ENCODE measurements at places on chromosomes 7 and 10. TPM values are rescaled to one million over a fixed set of nuclear protein-coding genes. Genes with fewer than 3 reads are reported as not detected.
A peak's percentile ranks its signal among the peaks of the same experiment; 100 is the strongest.

The GRB10 gene
- total RNA-seq, result 50.3 TPM

DNA sequence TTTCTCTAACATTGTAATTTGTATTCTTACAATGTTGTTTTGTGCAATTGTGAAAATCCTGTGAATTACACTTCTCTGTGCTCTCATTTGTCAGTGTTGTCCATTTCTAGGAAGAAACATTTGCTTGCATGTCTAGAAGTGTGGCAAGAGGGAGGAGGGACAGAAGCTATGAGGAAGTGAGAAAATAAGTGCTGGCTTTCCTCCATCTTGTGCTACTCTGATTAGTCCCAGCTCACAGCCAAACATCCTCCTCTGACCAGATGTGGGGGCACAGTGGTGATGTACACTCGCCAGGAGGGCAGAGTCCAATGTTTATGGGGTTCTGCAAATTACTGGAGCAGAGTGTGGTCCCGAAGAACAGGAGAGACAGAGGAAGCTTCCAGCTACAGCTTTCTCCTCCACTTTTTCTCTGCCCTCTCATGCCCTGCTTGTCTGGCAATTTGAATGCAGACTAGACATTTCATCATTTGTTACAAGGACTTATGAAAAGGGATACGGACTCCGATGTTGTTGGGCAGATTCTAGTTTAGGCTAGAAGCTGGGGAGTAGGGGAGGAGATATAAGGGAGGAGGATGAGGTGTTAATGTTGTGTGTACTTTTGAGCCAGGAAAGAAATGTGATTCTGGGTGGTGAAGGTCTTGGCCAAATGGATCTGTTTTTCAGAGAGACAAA, 131.0 kb upstream of the C1GALT1 start:
- no peaks in the 10 kb centered on the region for H3K36me3 ChIP-seq
- no peak overlapping the region for H3K4me3 ChIP-seq
- H3K27ac ChIP-seq, result no peak overlapping the region
- H3K4me1 ChIP-seq, result no peaks in the 10 kb centered on the region

GRCh38 chr7:1455955-1456354, 3.3 kb downstream of the MICALL2 start:
- H3K4me3 ChIP-seq, result no peak overlapping the region
- peak overlapping the region; percentile 77 for H3K27ac ChIP-seq
- DNase-seq, result no peak
- H3K4me1 ChIP-seq, result peaks cover 29% of the 10 kb centered on the region

DNA sequence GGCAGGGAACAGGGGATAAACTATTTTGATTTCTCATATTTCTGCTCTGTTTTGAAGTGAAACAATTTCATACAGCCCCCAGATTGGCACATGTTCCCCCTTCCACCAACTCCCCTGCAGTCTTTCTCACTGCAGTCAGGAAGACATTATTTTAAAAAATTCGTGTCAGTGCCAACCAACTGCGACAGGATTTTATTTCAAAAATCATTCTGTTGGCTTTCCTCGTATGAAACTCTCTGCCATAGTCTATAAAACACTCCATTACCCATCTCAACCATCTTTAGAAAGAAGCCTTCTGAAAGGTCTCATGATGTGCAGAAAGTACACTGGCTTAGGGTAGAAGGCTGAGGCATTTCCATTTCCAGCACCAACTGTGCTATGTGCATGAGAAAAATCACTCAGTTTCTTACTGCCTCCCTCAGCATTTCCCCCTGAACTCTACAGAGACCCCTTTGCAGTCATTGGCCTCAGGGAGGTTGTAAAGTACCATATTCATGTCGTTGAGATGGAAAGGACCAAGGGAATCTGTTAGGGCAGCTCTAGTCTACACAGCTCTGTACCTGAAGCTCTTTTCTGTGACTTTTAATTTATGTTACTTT, 46.9 kb downstream of the STEAP1B start:
- H3K27me3 ChIP-seq, result no peaks in the 10 kb centered on the region
- H3K4me3 ChIP-seq, result no peak overlapping the region
- no peak overlapping the region for H3K27ac ChIP-seq

GRCh38 chr7:154912871-154913637, 89.9 kb downstream of the PAXIP1 start:
- H3K4me1 ChIP-seq, result peaks cover 8% of the 10 kb centered on the region
- no peak for DNase-seq
- H3K27me3 ChIP-seq, result peaks cover 3% of the 10 kb centered on the region

DNA sequence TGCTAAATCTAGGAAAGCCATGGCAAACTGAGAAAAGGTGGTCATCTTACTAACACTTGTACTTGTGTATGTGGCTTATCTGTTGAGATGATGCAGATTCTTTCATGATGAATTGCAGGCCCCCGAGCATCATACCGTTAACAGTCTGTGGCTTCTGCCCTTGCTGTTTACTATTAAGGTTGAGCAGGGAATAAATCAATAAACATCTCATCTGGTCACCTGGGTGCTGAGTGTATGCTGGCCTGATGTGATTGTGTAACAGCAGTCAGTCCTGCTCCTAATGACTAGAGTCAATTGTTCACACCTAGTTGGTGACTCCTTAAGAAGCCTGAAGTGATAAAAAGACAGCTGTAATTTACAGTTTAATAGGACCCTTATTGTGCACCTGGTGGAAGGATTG, 8.3 kb upstream of the GNAT3 start:
- no peak overlapping the region for H3K27ac ChIP-seq
- no peaks in the 10 kb centered on the region for H3K36me3 ChIP-seq
- H3K4me1 ChIP-seq, result no peaks in the 10 kb centered on the region
- H3K27me3 ChIP-seq, result no peaks in the 10 kb centered on the region
- no peak for DNase-seq

DNA sequence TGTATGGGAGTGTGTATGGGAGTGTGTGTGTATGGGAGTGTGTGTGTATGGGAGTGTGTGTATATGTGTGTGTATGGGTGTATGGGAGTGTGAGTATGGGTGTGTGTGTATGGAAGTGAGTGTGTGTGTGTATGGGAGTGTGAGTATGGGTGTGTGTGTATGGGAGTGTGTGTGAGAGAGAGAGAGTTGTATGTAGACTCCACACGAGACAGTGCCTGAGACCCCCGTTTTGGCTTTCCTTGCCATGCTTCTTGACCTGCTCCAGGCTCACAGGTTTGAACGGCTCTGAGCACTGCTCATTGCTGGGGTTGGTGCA, 49.7 kb downstream of the COL17A1 start:
- H3K4me3 ChIP-seq, result no peak overlapping the region
- H3K4me1 ChIP-seq, result no peaks in the 10 kb centered on the region
- no peaks in the 10 kb centered on the region for H3K27me3 ChIP-seq
- DNase-seq, result no peak
- H3K36me3 ChIP-seq, result peaks cover 32% of the 10 kb centered on the region

DNA sequence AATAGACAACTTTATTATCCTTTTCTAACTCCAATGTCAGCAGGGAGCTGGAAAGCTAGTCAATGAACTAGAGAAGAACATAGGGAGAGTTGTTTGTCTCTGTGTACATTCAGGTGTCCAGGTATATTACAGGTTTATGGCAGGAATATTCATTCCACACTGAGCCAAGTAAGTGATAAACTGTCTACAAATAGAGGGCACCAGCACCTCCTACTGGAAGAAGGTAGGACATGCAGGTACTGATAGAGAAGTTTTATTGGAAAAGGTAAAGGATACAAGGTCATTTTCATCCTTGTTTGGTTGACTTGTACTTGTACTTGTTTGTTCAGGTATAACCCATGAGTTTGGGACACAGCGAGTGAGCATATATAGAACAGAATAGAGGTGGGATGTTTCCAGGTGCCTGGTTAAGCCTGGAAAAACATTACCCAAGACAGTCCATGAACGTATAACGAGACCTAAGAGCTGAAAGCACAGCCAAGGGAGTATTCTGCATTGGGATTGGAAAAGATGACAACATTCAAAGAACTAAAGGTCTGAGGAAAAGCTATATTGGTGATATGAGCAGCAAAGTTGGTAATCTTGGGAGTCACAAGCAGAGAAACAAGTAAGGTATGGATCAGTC, 61.4 kb upstream of the PPP1R3C start:
- no peak for DNase-seq
- H3K4me1 ChIP-seq, result no peaks in the 10 kb centered on the region
- no peaks in the 10 kb centered on the region for H3K27me3 ChIP-seq
- H3K4me3 ChIP-seq, result no peak overlapping the region

DNA sequence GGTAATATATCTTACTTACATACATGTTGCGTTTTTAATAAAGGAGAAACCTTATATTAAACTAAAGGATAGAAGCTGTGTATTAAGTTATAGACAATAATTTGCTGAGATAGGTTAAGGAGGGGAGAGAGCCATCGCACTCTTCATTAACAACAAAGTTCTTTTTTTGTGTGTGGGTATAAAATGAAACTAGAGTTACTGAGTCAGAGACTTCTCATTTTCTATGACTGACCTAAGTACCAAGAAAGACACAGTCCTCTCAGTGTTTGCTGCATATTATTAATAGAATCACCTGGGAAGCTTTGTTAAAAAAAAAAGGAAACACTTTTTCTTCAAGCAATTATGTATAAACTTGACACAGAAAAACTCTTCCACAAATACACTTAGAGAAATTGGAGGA, 31.4 kb downstream of the FEZF1 start:
- no peaks in the 10 kb centered on the region for H3K4me1 ChIP-seq
- no peak for DNase-seq
- no peak overlapping the region for H3K27ac ChIP-seq
- H3K36me3 ChIP-seq, result no peaks in the 10 kb centered on the region
- no peaks in the 10 kb centered on the region for H3K27me3 ChIP-seq

DNA sequence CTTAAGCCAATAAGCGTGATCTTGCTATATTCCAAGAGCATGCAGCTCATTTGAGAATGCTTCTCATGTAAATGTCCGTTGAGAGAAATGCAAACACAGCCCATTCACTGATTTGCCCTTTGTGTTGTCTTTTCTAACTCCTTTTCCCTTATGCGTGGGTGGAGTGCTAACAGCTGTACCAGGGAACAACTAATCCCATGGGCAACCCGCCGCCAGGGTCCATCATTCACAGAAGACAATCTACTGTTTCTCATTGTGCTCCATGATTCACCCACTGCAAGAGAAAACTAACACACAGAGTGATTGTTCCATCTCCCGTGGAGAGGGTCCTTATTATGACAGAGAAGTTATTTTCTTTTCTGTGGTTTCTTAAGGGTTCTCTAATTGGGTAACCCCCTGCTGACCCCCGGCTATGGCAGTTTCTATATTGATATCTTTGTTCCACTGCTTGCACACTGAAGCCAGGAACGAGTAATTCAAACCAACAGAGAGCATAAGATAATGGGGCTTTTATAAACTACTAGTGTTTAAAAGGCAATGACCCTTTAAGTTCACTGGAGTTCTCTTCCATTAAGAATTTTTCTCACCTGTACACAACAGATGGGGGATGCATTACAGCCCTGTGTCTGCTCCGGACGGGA, 298.7 kb downstream of the BAMBI start:
- H3K27ac ChIP-seq, result no peak overlapping the region
- no peaks in the 10 kb centered on the region for H3K4me1 ChIP-seq
- H3K4me3 ChIP-seq, result no peak overlapping the region
- DNase-seq, result no peak
- H3K36me3 ChIP-seq, result no peaks in the 10 kb centered on the region

GRCh38 chr7:26688936-26689506, 175.4 kb downstream of the SKAP2 start:
- no peaks in the 10 kb centered on the region for H3K4me1 ChIP-seq
- H3K4me3 ChIP-seq, result no peak overlapping the region
- H3K36me3 ChIP-seq, result no peaks in the 10 kb centered on the region
- H3K27ac ChIP-seq, result no peak overlapping the region

DNA sequence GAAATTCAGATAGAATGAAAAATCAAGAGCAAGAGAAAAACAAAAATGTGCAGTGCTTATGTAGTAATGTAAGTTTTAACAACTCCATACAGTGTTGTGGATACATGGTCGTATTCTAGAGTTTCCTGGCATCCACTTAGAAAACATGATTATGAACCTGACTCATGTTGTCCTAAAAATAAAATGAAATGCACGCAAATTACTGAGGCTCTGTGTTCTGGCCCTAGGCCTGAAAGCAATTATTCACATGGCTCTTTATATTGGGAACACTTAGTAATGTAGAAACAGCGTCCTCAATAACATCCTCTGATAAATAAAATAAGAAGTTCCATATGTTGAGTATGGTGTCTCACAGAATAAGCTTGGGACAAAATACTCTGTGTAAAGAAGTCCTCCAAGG, 200.2 kb upstream of the SEMA3E start:
- no peak overlapping the region for H3K27ac ChIP-seq
- DNase-seq, result no peak

Data from Peyer's patch (tissue), 4 donors.